ENCODE measurements at places on chromosomes 6 and 20. TPM values are rescaled to one million over a fixed set of nuclear protein-coding genes. Genes with fewer than 3 reads are reported as not detected.

Gene CST2
- total RNA-seq: 6.9 TPM

Gene MYBL2
- total RNA-seq: 20.1 TPM

Gene SLC24A3
- total RNA-seq: 0.77 TPM

Gene GNMT
- not detected for total RNA-seq

Gene GATA5
- total RNA-seq: not detected
